HT-29 (cell line): ENCODE measurements at places on chromosomes 12 and 14. TPM values are rescaled to one million over a fixed set of nuclear protein-coding genes. Genes with fewer than 3 reads are reported as not detected.

Gene PLEK2
- total RNA-seq: 32.1 and 48.1 TPM in 2 replicates

Gene PRPF40B
- 6.4 and 12.3 TPM in 2 replicates for total RNA-seq

Gene KLRC3
- 0.46 and 0.57 TPM in 2 replicates for total RNA-seq

Gene ALX1
- not detected in 2 replicates for total RNA-seq

Gene SLC39A2
- not detected in 2 replicates for total RNA-seq

Gene FLVCR2
- total RNA-seq: 2.7 and 3.5 TPM in 2 replicates

Gene IFT81
- 5.5 and 5.8 TPM in 2 replicates for total RNA-seq

Gene SMOC1
- total RNA-seq: not detected in 2 replicates

Gene MYF6
- total RNA-seq: not detected in 2 replicates

Gene SLC39A5
- total RNA-seq: 8.6 and 10.7 TPM in 2 replicates

Gene FUT8
- 2.8 and 2.9 TPM in 2 replicates for total RNA-seq

Gene LRRC10
- not detected in 2 replicates for total RNA-seq

Gene SLC35F4
- not detected in 2 replicates for total RNA-seq

Gene SOX5
- 0.57 TPM in 1 of 2 replicates, not detected in the other for total RNA-seq
